ENCODE measurements at places on chromosomes 6 and 20. TPM values are rescaled to one million over a fixed set of nuclear protein-coding genes. Genes with fewer than 3 reads are reported as not detected.

- DNase-seq: no peak
Observed at GRCh38 chr6:28953585-28954258, 29.9 kb upstream of the TRIM27 start.

- no peak for DNase-seq
Observed at GRCh38 chr6:2157441-2158127, 87.8 kb downstream of the GMDS start.

- DNase-seq: no peak
Observed at GRCh38 chr6:37490536-37491170, 9.0 kb downstream of the CCDC167 start.

Gene SLC12A5
- not detected for total RNA-seq

- DNase-seq: no peak
Observed at GRCh38 chr20:36040571-36040970, 72.2 kb downstream of the CNBD2 start.

DNA sequence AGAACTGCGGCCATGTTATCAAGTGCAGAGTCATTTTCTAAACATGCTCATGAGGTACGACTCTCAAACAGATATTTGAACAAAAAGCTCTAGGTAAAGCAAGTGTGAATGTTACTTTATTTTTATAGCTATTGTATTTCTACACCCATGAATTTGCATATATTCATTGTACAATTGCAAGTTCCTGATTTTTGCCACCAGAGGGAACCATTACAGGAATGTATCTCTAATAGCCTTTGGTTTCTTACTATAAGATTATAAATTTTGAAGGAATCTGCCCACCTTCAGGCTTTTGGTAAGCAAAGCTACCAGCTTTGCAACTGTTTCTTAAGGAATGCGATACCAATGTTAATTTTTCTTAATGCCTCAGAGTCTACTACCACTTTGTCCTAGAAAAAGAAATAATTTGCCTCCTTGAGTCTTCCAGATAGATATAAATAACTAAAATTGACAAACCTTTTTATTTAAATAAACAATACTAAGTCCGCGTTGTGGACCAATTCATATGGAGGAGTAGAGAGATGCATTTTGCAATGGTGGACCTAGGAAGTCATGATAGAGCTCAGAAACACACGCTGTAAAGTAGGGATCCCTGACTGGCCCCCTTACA is 125.4 kb upstream of the SAMD5 start:
- DNase-seq: no peak

Gene HLA-DMB
- total RNA-seq: 4.0 TPM

Gene GPR6
- not detected for total RNA-seq

DNA sequence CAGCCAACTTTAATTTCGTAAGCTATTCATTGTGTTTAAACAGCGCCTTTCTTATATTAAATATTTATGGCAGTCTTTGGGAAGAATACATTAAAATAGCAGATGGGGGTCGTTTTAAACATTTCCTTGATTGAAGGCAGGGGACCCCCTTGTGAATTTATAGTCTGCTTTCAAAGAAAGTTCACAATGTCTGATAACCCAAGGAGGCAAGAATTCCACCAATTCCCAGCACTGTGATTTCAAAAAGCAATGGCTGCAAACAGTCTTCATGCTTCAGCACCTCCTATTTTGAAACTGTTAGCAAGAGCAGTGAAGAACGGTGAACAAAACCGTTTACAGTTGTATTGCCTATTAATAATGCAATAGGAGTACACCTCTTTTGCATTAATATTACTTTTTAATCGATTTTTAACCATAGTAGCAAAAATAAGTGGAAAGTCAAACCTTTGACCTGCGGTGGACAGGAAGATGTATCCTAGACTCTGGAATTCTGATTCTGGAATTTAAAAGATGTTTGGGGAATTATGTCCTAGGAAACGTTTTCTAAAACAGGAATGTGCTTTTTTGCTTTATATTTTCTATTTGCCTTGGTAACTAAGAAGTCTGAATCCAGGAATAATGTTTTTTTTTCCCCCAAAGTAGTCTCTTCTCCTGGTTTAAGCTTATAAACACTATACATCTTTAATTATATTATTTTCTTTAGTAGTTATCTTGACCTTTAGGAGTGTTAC is 393.0 kb downstream of the CDKAL1 start:
- no peak for DNase-seq
